Kidney epithelial cell (primary cell): ENCODE measurements at places on chromosomes 1 and 21. TPM values are rescaled to one million over a fixed set of nuclear protein-coding genes. Genes with fewer than 3 reads are reported as not detected.

The MAST2 gene
- total RNA-seq = 26.6 and 30.7 TPM in 2 replicates

The SMIM34 gene
- 0.14 TPM in 1 of 2 replicates, not detected in the other for total RNA-seq

The SLAMF7 gene
- 0.08 and 0.21 TPM in 2 replicates for total RNA-seq

The CR1 gene
- 0.07 and 0.13 TPM in 2 replicates for total RNA-seq

The C1orf94 gene
- not detected in 2 replicates for total RNA-seq

The DVL1 gene
- 87.3 and 101 TPM in 2 replicates for total RNA-seq

The ERVH48-1 gene
- total RNA-seq = not detected in 2 replicates

The C1QB gene
- 2.8 and 4.6 TPM in 2 replicates for total RNA-seq

The S100A1 gene
- total RNA-seq = 1.3 and 2.0 TPM in 2 replicates

The SLC30A7 gene
- total RNA-seq = 36.4 and 40.1 TPM in 2 replicates

The TSPAN2 gene
- 7.7 and 7.8 TPM in 2 replicates for total RNA-seq

The KRTAP13-1 gene
- not detected in 2 replicates for total RNA-seq

The IFFO2 gene
- total RNA-seq = 25.3 and 26.6 TPM in 2 replicates

The RIMS3 gene
- 2.9 and 3.2 TPM in 2 replicates for total RNA-seq

The ADGRL2 gene
- total RNA-seq = 25.1 and 25.4 TPM in 2 replicates

The NPR1 gene
- 2.0 and 2.1 TPM in 2 replicates for total RNA-seq

The TMPRSS15 gene
- total RNA-seq = not detected in 2 replicates

The FMO2 gene
- total RNA-seq = not detected in 2 replicates

The NBPF6 gene
- total RNA-seq = not detected in 2 replicates
